ENCODE measurements at places on chromosomes 16 and 17.

GRCh38 chr16:87414251-87414680, 22.1 kb downstream of the MAP1LC3B start:
- no peak for DNase-seq

- no peak for DNase-seq
These were observed 1410.9 kb upstream of the CDH8 start for GRCh38 chr16:63447121-63447520.

- no peak for DNase-seq
These were observed 3.5 kb upstream of the ACSM3 start for GRCh38 chr16:20760346-20760745.

DNA sequence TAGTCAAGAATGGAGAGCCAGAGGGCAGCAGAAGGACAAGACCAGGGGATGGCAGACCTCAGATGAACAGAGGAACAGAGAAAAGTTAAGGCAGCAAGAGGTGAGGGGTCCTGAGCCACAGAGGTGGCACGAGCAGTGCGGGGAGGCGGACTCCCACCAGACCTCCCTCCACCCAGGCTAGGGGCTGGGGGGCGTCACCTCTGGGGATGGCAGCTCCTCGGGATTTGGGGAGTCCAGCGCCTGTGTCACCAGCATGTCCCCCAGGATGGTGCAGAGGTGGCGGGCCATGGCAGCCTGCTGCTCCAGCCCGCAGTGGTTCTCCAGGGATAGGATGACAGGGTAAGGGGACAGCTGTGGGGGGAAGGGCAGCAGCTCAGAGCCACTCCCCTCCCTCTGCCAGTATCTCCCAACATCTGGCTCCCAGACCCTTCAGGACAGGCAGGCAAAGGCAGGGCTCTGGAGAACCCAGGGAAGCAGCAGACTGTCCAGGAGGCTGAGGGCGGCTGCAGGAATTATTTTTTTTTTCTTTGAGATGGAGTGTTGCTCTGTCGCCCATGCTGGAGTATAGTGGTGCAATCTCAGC, 15.8 kb downstream of the PLCD3 start:
- no peak for DNase-seq

DNA sequence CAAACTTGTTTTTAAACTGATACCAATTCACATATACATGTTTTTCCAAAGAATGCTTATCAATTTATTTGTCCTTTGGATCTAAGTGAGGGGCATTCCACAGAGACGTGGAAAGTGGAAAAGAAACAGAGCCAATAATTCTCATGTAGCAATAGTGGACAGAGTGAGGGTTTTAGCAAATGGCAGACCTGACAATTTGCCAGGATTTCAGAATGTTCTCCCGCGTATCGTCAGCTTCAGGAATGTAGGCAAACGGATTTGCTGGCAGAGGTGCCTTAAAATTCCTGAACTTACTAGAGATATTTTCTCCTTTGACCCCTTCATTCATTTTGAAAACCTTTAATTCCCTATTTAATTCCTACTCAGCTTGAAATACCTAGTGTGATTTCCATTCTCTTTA, 193.4 kb upstream of the CPHXL start:
- DNase-seq = no peak

GRCh38 chr16:87210894-87211293, 106.3 kb downstream of the C16orf95 start:
- no peak for DNase-seq

- DNase-seq = no peak
These were observed 47.7 kb upstream of the CLEC18B start for GRCh38 chr16:74468807-74469525.

GRCh38 chr16:76583466-76583865, 306.3 kb downstream of the CNTNAP4 start:
- DNase-seq = no peak

GRCh38 chr17:27958708-27959381, 65.7 kb upstream of the LYRM9 start:
- DNase-seq = no peak

- DNase-seq = peak; percentile 32
These were observed 48.5 kb downstream of the RAI1 start for GRCh38 chr17:17729620-17730249.

DNA sequence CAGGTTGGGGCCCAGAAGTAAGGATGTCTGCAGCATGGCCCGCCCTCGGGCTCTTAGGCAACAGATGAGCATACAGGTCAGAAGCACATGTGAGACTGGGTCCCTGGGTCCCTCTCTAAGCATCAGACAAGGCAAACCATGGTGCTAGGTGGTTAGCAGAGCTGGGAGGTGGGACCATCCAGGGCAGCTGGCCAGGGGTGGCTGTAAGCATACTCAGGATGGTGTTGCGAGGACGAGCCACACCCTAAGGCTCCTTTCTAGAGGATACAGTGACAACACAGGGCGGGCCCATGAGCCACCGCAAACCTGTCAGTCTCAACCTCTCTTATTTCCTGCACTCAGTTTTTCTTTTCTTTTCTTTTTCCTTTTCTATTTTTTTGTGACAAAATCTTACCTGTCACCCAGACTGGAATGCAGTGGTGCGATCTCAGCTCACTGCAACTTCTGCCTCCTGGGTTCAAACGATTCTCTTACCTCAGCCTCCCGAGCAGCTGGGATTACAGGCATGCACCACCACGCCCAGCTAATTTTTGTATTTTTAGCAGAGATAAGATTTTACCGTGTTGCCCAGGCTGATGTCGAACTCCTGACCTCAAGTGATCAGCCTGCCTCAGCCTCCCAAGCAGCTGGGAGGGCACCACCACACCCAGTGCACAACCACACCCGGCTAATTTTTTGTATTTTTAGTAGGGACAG, 3.6 kb downstream of the FA2H start:
- no peak for DNase-seq

GRCh38 chr16:4488499-4488967, 12.3 kb downstream of the HMOX2 start:
- DNase-seq = no peak

- DNase-seq = no peak
These were observed 17.5 kb downstream of the CMTM3 start for GRCh38 chr16:66621973-66622372.

DNA sequence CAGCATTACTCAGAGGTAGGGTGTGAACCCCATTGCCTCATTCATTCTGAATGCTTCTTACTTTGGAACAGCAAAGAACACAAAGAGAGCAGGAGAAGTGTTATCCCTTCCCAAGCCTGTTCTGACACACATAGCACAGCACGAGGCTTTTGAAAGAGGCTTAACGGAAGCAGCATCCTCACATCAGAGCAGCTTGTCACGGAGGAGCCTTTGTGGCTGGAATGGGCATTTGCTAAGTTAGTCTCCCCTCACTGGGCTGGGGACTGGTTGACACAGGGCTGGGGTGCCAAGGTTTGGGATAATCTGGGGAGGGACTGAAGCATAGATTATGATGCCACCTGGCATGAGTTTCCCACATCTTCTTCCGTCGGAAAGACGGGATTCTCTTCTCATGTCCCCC, 167.5 kb upstream of the DNAH9 start:
- DNase-seq = no peak

DNA sequence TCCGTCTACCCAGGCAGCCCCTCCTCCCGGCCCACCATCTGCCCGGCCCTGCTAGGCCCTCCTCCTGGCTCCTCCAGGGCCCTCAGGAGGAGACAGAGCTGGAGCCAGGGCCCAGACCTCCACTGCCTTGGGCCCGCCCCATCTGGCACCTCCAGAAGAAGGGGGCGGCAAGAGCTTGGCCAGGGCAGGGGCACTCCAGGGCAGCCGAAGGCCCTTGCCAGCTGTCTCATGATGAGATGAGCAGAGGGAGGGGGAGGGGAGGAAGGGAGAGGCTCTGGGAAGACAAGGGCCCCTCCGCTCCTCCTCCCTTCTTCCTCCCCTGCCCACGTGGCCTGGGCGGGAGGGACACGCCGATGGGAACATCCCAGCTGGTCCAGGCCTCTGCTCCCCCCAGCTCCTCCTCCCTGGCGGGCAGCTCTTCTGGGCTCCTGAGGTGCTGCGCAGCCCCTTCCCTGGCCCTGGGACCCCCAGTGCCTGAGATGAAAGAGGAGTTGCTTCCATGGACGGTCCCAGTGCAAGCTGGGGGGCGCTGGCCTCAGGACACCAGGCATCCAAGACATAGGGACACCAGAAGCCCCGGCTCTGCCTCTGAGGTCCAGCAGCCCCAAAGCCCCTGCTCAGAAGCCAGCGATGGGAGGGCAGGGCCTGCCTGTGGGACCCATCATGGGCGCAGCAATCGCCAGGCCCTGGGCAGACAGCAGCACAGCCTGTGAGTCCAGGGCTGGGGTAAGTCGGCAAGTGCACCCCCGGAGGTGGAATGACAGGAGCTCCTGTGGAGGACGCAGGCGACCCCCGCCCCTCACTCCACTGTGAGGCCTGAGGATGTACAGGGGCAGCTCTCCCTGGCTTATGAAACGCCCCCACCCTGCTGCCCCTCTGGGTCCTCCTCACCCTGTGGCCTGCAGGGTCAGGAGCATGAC, 23.6 kb upstream of the ENPP7 start:
- DNase-seq = no peak

DNA sequence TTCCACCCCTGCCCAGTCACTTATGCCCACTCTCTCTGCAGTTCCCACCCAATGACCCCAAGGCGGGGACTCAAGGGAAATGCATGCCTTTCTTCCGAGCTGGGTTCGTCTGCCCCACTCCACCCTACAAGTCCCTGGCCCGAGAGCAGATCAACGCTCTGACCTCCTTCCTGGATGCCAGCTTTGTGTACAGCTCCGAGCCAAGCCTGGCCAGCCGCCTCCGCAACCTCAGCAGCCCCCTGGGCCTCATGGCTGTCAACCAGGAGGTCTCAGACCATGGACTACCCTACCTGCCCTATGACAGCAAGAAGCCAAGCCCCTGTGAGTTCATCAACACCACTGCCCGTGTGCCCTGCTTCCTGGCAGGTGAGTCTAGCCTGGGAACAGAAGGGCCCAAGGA, 13.8 kb downstream of the LPO start:
- DNase-seq = no peak

DNA sequence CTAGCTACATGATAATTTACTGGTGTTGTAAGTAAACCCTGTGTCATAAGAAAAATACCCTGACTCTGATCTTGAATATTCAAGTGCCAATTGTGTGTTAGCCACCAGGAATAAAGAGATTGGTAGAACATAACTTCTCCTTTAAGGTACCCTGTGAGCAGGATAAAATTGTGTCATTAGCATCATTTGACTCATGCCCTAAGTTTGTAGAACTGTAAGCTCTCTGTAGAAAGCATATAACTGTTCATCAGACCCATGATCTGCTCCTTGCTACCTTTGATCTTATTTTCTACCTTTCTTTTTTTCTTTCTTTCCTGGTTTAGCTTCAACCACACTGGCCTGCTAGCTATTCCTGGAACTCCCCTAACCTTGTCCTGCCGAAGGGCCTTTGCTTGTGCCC, 35.8 kb downstream of the PTRH2 start:
- no peak for DNase-seq

DNA sequence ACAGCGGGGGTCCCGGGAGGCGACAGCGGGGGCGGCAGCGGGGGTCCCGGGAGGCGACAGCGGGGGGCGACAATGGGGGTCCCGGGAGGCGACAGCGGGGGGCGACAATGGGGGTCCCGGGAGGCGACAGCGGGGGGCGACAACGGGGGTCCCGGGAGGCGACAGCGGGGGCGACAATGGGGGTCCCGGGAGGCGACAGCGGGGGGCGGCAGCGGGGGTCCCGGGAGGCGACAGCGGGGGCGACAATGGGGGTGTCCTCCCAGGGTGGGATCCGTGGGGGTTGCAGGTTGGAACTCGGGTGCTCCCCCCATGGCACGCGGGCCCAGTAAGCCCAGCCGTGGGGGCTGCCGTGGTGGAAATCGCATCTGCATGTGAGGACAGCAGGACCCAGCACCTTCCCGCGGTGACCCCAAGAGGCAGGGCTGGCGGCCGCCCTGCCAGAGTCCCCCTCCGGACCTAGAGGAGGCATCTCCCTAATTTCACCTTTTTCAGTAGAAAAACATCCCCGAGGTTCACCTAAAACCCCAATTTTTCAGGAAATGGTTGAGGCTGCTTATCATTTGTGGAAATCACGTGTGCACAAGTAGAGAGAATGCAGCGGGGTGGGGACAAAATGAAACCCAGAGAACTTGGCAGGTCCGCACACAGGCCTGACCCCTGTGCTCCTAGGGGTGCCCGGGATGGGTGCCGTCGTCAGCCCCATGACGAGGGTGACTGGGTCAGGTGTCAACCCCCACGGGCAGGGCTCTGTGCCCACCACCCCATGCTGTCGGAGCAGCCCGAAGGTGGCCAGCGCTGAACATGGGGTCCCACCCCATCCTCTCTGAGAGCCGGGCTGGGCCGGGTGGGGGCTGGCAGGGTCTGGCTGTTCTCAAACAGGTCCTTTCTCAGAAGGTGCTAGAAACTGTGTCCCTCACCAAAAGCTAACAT, 10.5 kb upstream of the METRNL start:
- DNase-seq = no peak

GRCh38 chr17:7809086-7809790, 24.8 kb upstream of the KDM6B start:
- no peak for DNase-seq

DNA sequence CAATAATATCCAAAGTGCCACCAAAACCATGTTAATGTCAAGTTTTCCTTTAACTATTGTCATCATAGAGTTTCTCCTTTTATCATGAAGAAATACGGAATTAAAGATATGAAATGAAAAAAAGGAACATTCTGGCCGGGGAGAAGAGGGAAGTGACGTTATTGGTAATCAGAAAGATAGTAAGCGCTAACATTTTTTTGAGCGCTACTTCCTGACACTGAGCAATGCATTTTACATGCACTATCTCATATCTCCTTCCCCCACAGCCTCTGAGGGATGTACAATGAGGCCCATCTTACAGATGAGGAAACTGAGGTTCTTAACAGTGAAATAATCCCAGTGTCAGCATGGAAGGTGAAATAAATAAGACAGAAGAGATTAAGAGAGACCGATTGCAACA, 410.9 kb downstream of the SOX9 start:
- DNase-seq = no peak

GRCh38 chr16:51636920-51637769, 486.1 kb upstream of the SALL1 start:
- no peak for DNase-seq

DNA sequence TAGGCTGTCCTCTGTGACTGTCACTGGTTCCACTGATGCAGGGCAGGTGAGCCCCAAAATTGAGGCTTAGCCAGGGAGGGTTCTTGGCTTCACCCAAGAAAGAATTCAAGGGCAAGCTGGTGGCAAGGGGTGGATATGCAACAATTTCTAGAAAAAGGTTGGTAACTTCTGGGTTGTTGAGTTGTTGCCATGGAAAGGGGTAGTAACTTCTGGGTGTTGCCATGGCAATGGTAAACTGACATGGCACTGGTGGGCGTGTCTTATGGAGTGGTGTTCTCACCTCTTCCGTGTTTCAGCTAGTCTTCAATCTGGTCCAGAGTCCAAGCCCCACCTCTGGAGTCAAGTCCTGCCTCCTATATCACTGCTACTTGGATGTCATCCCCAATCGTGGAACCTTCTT, 9.5 kb upstream of the GUCY2D start:
- no peak for DNase-seq

GRCh38 chr17:81309140-81309858, 14.2 kb upstream of the SLC38A10 start:
- no peak for DNase-seq

DNA sequence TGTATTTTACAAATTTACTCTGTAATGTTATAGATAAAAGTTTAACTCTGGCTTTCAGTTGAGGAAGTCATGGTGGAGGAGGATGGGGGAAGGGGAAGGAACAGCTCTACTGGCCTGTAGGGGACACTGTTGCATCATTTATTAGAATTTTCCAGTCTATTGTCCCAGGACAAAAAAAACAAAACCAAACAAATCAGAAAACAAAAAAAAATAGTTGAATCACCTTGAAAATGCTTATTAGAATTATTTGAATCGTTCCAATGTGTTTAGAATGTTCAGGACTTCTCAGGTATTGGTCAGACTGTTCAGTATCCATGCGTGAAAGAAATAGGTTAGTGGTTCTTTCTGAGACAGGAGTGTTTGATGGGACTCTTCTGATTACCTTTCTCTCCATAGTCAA, 242.0 kb downstream of the FTO start:
- no peak for DNase-seq

All from stimulated activated CD4-positive, alpha-beta T cell treated with anti-CD3 and anti-CD28 coated beads, TNF-alpha, amount 100 ng/mL, for 4 hours (primary cell).